ENCODE measurements at places on chromosomes 5 and 9.

GRCh38 chr9:70830618-70831017, 290.8 kb downstream of the TRPM3 start:
- no peak for DNase-seq

DNA sequence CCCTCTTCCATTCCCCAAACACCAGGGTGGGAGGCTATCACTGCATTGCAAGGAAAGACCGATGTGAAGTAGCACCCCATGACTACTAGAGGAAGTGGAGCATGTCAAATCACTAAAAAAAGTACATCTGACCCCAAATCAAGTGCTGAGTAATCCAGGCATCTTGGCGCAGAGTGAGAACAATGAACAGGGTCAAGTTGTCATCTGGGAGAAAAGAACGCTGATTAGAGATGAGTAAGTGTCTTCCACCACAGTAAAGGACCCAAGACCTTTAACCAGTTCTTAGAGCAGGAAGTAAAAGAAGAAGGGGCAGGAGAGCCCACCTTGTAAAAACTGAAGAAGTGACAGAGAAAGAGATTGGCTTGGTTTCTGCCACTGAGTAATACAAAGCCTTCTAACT, 75.0 kb upstream of the RAD23B start:
- no peak for DNase-seq

DNA sequence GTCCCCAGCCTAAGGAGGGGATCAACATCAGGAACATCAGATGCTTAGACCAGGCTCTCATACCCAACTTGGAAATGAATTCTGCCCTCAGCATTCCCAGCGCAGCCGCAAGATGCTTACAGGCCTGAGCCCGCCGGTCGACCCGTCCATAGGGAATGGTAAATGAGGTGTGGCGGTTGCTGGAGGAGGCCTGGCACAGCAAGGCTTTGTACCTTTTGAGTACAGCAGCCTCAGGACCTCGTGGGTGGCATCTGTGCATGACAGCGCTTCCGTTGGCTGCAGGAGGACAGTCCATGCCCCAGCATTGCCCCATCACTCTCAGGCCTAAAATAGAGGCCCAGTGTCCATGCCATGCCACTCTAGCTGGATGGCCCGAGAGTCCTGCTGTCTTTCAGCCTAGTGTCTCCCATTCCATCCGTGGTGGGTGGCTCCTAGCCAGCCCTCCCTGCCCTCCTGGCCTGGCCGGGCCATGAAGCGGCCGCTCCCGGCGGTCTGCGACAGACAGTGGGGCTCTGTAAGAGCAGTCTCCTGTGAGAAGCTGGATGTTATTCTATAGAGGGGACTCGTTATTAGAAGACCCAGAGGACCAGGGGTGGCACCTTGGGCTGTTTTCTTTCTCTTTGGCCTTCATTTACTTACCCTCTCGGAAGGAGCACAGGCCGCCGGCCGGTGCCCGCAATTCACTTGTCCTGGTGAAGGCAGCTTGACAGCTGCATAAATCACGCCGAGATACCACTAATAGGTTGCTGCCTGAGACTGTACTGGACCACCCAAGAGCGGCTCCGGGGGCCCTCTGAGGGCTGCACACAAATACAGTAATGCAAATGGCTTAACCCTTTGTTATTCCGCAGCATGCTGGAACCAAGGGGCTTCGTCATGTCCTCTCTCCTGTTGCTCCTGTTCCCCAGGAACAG, 223.5 kb upstream of the TUT7 start:
- DNase-seq, result no peak

DNA sequence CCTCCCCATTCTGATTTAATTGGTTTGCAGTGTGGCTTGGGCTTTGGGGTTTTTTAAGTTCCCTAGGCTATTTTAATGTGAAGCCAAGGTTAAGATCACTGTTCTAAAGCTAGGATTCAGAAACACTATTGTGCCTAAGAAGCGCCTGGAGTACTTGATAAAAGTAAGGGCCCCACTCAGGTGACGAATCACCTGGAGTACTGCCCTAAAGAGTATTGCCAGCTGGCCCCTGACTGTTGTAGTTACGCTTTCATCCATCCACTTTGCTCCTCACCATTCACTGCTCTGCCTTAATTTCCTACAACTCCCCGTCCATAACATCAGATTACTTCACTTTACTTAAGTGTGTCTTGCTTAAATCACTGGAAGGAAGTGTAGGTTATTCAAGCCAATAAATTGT, 119.3 kb downstream of the CD180 start:
- no peak for DNase-seq

GRCh38 chr9:15485836-15486666, 24.7 kb downstream of the PSIP1 start:
- no peak for DNase-seq

DNA sequence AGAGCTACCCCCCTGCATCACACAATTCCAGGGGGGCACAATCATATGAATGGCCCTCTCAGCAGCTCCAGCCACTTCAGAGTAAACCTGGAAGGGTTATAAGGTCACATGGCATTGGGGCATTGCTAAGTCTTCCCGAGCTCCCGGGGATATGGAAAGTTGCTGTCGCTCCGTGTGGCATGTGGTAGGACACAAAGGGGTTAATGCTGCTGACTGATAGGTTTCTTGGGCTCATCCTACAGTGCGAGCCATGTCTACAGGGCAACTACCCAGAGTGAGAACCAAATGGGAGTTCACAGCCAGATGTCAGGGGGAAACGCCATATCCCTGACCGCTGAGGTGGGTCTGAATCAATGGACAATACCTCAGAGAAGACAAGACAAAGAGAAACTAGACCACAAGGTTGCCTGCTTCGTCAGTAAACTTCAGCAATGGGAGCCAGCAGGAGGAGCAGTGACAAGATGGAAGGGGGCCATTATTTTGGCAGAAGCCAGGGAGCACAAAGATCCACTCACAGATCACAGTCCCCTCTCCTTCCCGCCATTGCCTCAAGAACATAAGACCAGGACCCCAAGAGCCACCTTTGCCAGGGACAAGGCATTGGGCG, 52.4 kb upstream of the SHISAL2B start:
- no peak for DNase-seq

DNA sequence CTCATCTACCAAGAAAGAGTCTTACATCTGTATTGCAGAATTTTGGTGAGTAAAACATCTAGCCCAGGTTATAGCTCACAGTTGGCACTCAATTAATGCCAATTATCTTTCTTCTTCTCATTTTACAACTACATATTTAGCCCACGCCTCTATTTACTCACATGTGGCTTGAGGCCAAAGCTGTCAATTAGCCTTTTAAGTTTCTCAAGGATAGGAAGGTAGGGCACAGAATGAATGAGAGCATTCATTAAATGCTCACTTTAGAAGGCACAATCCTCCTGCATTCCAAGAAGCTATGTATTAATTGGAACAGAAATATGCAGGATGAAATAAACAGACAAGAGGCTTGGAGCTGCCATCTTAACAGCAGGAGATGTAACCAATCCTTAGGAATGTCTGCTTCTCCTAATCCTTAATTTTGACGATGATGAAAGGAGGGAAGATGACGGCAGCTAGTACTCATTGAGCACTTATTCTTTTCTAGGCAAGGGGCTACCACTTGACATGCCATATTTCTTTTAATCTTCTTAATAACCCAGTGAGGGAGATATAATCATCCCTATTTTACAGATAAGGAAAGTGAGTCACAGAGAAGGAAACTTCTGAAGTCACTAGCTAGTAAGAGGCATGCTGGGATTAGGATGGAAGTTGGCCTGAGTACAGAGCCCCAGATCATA, 30.8 kb upstream of the PANK3 start:
- no peak for DNase-seq

DNA sequence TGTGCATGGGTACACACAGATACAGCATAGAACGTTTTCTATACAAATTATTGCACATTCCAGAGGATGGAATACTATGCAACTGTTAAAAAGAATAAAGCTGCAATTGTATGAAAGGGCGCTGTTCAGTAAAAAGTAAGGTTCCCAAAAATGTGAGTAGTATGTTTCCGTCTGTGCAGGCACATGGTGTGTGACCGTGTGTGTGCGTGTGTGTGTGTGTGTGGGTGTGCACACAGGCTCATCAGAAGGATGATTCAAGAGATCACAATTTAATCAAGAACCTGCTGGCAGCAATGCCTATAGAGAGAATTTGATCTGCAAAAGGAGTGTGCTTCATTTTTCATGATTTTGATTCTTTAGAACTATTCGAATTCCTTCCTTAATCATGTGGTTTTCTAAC, 76.3 kb downstream of the SEMA4D start:
- no peak for DNase-seq

DNA sequence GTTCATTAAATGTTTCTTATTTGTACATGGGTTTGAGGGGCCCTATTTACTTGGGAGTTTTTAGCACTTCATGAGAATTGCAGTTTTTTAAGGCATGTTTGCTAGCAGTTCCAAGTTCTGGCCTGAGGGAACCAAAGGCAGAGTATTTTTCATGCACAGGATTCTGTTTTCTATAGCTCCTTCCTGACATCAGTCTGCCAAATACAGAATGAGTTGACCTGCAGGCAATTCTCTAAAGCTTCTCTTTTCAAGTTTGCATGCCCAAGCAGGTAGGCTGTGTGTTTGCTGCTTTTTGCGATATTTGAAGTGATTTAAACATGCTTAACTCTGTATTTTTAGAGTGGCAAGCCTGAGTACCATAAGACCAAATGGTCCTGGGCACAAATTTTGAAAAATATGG, 75.8 kb downstream of the AOPEP start:
- DNase-seq, result no peak

- DNase-seq, result no peak
Observed at GRCh38 chr5:128825826-128826225, 139.5 kb upstream of the SLC27A6 start.

GRCh38 chr5:110257971-110258370, 468.5 kb downstream of the TMEM232 start:
- no peak for DNase-seq

DNA sequence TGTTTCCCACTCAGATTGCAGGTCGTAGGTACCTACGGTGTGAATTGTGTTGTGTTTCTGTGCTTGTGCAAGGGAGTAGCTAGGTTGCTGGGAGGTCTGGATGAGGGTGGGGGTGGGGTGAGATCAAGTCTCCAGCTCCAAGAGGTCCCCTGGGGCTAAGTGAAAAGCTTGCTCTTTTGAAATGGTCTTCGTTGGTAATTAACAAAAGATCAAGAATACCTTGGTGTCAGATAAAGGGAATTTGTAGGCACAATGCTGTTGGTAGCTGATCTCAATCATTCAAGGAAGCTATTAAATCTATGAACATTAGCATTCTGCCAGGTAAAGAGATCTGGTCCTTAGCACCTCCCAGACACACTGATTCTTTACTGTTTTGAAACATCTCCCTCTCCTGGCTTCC, 928 bp upstream of the PCDHGC4 start:
- DNase-seq, result no peak

DNA sequence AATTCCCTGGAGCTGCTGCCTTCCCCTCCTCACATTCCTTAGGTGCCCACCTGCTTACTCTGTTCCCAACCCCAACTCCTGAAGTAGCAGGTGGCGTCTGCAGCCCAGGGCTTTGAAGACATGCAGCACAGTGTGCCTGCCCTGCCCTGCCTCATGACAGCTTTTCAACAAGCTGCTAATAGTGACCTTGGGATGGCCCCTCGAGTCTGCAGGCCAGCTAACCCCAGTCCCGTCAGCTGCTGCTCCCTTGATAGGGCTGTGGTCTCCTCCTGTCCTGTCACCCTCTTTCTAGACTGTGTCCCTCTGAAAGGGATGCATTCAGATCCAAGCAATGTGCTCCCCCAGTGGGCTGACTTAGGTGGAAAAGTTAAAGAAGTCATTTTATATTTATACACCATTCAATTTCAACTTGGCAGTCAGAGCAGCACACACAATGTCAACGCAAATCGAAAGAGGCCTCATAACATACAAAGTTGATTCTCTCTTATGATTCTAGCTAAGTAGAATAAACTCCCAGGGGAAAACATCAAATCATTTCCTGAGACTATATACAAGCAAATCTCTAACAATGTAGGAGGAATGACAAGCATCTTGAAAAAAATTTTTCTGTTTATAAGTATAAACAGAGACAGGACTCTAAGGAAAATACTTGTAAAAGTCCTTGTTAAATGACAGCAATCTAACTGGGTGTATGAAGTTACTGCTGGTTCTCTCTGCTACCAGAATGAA, 37.9 kb downstream of the ADRB2 start:
- DNase-seq, result no peak

DNA sequence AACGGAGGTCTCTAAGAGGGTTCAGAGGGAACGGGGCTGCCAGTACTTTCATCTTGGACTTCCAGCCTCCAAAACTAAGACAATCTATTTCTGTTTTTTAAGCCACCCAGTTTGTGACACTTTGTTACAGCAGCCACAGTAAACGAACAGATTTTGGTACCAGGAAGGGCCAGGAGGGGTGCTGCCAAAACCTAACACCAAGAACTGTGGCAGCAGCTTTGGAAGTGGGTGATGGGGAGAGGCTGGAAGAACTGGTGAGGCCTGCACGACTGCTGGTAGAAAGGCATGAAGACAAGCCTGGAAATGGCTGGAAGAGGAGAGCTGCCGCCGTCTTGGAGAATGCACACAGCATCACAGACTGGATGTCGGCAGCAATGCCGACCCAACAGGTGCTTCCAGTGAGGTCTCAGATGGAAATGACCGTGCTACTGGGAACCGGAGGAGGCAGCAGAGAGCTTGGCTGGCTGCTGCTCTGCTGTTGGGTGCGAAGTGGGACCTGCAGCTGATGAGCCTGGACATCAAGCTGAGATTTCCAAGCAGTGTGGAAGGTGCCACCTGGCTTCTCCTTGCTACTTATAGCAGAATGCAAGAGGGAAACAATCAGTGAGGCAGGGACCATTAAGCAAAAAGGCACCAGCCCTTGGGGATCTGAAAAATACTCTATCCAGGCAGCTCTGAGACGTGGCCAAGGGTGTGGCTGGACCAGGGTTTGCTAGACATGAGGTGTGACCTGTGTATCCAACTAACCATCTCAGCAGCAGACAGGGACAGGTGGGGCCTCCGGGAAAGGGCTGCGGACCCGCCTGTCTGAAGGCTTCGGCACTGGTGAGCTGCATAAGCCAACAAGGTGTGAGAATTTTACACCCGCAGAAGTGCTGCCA, 4.7 kb upstream of the TMEM210 start:
- DNase-seq, result no peak

GRCh38 chr9:136566901-136567300, 21.1 kb upstream of the NOTCH1 start:
- no peak for DNase-seq

DNA sequence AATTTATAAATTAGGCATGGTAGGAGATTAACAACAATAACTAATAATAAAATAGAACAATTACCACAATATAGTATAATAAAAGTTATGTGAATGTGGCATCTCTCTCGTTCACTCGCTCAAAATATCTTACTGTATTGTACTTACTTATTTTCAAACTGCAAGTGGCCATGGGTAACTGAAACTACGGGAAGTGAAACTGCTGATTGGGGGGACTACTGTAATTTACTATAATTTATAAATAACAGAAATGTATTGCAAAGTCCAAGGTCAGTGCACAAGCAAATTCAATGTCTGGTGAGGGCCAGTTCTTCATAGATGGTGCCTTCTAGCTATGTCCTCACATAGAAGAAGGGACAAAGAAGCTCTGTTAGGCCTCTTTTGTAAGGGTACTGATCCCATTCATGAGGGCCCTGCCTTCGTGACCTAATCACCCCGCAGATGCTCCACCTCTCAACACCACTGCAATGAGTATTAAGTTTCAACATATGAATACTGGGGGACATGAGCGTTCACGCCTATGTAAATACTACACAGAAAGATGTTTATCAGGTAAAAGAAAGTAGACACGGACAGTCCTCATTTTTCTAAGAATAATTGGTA, 39.0 kb downstream of the KCNIP1 start:
- DNase-seq, result no peak

GRCh38 chr9:37187713-37188439, 67.5 kb downstream of the ZCCHC7 start:
- DNase-seq, result no peak

All from stimulated activated CD8-positive, alpha-beta memory T cell treated with anti-CD3 and anti-CD28 coated beads, Interleukin-7, amount 100 ng/mL, for 1 hour (primary cell).